ENCODE measurements at places on chromosomes 7 and 10.
A peak's percentile ranks its signal among the peaks of the same experiment; 100 is the strongest.

DNA sequence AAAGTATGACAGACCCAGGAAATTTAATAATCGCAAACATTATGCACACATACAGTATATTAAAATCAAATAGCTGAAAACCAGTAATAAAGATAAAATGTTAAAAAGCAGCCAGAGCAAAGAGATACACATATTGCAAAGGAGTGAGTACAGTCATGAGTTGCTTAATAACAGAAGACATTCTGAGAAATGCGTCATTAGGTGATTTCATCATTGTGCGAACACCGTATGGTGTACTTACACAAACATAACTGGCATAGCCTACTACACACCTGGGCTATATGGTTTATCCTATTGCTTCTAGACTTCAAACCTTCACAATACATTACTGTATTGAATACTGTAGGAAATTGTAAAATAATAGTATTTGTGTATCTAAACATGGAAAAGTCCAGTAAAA is 367.6 kb downstream of the NXPH1 start:
- DNase-seq: no peak

DNA sequence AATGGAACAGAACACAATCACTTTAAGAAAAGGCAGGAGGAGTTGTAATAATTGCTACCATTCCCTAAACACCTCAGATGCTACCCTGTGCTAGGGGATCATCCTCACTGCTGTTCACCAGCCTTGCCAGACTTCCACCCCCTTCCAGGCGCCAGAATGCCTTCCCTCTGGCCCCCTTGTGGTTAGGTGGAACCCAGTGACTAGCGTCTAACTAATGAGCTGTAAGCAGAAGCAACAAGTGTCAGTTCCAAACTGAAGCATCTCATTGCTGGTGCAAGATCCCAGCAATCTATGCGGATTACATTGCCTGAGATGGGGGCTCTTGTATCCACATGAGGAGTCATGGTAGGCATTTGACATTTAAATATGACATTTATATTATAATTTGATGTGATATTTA is 86.6 kb downstream of the FRMD4A start:
- DNase-seq: peak; percentile 61

DNA sequence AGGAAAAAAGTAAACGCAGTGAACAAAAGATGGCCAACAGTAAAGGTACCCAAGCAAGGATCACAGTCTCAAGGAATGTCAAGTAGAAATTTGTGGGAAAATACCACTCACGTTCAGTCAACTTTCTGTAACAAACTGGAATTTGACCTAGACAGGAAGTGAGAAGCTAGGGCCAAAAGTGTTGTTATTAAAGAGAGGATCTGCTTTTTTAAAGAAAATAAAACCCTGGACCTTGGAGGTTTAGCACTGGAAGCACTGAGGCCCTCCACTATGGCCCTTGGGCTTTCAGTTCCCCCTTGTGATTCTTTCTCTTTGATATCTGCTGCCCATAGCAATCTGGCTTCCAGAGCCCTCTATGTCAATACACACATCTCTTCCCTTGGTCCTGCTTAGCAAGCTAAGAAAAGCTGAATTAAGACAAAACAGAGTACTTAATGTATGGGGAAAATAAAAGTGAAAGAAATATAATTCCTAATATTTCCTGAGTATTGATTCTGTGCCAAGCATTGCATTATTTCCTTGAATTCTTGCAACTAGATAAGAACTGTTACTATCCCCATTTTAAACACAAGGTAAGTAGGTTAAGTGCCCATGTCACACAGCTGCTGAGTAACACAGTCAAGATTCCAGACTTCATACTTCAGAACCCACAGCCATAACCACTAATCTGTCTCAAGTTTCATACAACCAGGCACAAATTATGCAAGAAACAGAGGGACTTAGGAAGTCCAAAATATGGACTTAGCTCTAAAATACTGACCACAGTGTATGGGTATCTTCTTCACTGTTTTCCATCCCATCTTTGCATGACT is 2.6 kb upstream of the ZNF438 start:
- peak; percentile 83 for DNase-seq

GRCh38 chr10:1454951-1455350 is 282.4 kb downstream of the ADARB2 start:
- no peak for DNase-seq

DNA sequence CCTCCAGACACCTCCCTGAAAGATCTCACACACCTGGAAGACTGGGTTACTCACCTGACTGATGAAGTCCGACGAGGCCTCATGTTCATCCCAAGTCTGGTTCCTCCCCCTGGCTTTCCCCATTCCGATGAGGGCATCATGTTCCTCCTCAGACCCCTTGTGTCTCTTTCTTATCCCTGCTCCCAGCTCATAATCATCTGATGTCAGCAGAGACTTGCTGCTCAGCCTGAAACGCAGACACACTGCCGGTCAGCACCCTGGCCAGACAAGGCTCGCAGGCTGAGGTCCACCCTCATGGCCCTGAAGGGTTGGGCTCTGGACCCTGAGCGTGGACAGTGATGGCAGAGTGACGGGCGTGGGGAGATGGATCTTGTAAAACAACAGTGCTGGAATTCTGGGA is 64.3 kb downstream of the TNRC18 start:
- no peak for DNase-seq

DNA sequence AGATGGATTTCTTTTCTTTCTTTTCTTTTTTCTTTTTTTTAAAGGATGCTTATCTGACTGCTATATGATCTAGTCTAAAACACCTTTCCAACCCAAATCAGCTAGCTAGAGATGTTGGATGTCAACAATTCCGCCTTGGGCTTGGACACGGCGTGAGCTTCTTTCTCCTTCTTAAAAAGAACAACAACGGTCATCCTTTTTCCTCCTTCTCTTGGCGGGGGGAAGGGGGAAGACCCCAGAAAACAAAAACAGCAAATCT is 1.0 kb downstream of the BEND7 start:
- no peak for DNase-seq

DNA sequence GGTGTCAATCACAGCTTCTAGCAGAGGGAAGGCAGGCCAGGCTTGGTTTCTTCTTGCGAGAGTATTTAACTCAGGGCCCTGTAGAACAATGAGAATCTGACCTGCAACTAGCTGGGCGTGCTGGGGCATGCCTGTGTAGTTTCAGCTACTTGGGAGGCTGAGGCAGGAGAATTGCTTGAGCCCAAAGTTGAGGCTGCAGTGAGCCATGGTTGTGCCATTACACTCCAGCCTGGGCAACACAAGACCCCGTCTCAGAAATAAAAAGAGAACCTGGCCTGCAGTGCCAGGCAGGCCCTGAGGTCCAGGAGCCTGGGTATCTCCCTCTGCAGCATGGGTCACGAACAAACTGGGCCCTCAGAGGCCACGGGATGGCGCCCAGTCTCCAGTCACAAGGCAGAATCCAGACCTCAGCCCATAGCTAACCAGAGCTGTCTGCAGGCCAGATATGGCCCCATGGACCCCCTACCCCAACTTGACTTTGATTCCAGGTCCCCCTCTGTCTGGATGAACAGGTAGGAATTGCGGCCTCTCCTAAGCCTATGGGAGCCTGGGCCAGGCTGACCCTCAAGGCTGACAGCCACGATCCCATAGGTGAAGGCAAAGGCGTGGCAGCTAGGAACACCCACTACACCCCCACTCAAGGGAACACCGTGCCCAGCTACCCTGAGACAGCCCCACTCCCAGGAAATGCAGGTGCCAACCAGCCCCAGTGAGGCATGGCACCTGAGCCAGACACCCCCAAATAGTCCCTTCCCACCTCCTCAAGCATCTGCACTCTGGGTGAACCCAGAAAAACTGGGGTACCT is 102.7 kb upstream of the TNRC18 start:
- peak; percentile 51 for DNase-seq

GRCh38 chr7:51644216-51644615 is 327.6 kb upstream of the COBL start:
- no peak for DNase-seq

DNA sequence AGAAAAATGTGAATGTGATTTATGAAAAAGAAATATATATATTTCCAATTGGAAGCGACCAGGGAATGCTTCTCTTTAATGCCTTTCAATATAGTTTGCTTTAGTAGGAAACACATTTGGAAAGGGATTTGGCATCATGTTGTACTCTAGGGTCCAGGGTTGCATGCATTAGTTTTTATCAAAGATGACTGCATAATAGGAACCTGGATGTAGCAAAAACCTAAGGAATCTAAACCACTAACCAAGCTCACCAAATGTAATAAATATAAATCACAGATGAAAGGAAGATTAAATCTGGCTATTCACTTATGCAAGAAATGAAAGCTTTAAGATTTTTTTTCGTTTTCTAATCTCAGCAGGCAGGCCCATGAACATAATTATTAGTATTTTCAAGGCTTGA is 120.0 kb downstream of the ATXN7L1 start:
- no peak for DNase-seq

GRCh38 chr10:62580396-62580795 is 206.2 kb downstream of the ZNF365 start:
- peak; percentile 59 for DNase-seq

DNA sequence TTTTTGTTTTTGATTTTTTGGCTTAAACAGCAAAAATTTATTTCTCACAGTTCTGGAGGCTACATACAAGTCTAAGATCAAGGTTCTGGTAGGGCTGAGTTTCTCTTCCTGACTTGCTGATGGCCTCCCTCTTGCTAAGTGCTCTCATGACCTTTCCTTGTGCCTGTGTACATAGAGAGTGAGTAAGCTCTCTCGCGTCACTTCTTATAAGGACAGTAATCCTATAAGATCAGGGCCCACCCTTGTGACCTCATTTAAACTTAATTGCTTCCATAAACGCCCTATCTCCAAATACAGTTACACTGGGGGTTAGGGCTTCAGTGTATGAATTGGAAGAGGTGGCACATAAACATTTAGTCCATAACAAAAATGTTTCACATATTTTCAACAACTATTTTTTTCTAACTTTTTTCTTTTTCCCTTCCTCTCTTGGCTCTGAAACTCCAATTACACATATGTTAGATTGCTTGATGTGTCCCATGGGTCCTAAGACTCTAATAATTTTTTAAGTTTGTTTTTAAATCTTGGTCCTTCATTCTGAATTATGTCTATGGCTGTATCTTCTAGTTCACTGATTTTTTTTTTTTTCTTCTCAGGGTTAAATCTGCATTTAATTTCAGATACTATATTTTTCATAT is 149.8 kb downstream of the HBP1 start:
- DNase-seq: no peak

DNA sequence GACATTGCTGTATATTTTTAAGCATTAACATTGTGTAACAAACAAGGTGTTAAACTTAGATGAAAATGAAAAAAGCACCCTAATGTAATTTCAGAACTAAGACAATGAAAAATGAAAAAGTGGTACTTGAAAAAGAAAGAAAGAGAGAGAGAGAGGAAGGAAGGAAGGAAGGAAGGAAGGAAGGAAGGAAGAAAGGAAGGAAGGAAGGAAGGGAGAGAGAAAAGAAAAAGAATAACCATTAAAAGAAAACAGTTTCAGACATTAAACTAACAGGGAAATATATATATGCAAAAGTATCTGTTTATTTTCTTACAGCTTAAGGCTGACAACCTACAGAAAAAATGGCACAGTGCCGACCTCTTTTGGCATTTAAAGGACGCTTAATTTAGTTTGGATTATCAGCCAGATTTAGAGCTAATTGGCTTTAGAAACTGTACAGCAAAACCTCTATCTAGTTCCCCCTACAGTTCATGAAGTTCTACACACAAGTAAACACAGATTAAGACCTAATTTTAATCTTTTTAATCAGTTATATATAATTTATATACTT is 13.8 kb downstream of the MTERF1 start:
- DNase-seq: no peak

GRCh38 chr7:142438923-142439515 is 181.2 kb upstream of the PRSS58 start:
- DNase-seq: no peak

GRCh38 chr10:86377797-86378146 is 11.2 kb upstream of the GRID1 start:
- DNase-seq: no peak

GRCh38 chr7:29126804-29127203 is 19.5 kb downstream of the CPVL start:
- no peak for DNase-seq

DNA sequence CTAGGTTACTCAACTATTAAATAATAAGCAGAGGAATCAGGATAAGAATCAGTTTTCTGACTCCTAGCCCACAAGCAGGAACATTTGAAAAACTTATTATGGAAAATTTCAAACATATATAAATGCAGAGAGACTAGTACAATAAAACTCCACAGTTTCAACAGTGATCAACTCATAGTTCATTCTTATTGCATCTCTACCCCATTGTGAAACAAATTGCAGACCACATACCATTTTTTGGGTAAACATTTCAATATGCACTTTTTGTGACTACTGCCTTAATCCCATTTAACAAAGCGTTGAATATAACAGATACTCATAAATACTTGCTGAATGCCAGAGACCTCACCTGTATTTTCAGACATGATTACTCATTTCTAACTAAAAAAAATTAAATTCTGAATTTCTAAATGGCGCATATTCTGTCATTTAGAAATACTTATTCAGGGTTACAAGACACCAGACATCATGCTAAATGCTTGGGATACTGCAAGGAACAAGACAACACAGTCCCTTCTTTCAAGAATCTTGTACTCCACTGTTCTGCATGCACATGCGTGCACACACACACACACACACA is 11.4 kb downstream of the CDK6 start:
- no peak for DNase-seq
